ENCODE measurements at places on chromosomes 1 and 21. TPM values are rescaled to one million over a fixed set of nuclear protein-coding genes. Genes with fewer than 3 reads are reported as not detected.

GRCh38 chr1:77929806-77930205 is 41.4 kb downstream of the NEXN start:
- DNase-seq, result no peak

DNA sequence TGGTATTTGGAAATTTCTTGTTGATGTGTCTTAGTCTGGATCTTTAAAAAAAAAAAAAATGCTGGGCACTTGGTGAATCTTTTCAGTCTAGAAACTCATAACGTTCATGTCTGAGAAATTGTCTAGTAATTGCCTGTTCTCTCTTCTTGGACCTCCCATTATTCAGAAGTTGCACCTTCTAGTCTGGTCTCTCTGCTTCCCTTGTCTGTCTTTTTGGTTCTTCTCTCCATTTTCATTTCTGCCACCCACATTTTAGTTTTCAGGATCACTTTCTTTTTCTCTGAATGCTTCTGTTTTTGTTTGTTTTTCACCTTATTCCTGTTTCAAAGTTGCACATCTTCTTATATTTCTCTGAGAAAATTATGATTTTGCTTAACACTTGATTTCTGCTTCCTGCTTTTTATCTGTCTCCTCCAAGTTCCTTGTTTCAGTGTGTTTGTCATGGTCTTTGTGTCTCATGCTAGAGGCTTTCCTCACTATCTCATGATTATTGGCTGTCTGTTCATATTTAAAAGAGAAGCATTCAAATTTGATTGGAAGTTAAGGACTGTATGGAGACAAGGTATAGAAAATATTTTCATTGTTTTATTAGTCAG is 21.3 kb downstream of the BACE2 start:
- no peak for DNase-seq

DNA sequence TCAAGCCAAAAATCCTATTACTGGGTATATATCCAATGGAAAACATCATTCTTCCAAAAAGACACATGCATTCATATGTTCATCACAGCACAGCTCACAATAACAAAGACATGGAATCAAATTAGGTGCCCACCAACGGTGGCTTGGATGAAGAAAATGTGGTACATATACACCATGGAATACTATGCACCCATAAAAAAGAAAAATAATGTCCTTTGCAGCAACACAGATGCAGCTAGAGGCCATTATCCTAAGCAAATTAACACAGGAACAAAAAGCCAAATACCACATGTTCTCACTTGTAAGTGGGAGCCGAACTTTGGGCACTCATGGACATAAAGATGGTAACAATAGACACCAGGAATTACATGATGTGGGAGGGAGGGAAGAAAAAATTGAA is 113.6 kb downstream of the MRPL39 start:
- DNase-seq, result no peak

DNA sequence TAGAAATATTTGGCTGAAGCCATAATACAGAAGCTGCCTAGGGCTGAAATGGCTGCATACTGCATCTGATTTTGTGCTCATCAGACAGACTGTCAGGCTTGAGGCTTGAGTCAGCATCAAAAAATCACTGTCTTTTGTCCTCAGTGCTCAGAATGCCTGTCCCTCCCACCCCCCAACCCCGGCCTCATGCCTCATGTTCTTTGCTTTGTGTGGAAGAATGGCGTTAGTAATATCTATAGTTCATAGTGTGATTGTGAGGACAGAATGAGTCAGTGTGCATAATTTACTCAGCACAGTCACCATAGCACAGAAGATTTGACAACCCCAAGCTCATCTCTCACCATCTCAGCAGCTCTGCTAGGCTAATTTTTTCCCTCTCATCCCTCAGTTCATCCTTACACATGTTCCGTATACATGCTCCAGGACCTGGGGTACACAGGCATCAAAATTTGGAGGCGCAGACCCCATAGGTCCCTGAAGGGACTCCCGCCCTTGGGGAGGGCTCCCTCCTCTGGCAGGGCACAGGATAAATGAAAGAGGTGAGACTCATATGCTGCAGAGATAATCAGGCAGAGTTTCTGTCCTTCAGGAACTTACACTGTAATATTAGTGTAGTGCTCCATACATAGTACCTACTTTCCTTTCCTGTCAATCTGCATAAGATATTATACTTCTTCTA is 159.1 kb upstream of the C8B start:
- DNase-seq, result no peak

WDR64 gene
- 0.79 TPM for polyA plus RNA-seq

E2F2 gene
- 5.2 TPM for polyA plus RNA-seq

ELAVL4 gene
- 3.9 TPM for polyA plus RNA-seq

DNA sequence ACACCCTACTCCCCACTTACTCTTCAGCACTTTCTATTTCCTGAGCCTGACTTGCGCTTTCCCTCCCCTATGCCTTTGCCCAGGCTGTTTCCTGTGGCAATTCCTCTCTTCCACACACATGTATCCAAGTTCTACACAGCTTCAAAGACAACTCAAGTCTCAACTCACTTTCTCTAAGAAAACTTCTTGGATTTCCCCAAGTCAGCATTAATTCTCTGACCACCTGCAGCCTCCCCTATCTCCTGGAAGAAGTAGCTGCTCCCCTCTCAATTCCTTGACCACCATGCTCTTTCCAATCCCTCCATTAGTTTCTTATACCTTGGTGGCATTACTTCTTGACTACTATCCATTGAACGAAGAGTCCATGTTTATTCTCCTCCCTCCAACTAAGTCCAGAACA is 42.8 kb downstream of the NMNAT2 start:
- DNase-seq, result no peak

GRCh38 chr1:229129301-229130027 is 141.4 kb upstream of the RAB4A start:
- DNase-seq, result no peak

GRCh38 chr1:2046174-2046917 is 3.9 kb upstream of the PRKCZ start:
- DNase-seq, result no peak

GRCh38 chr1:117067533-117068370 is 7.6 kb downstream of the TTF2 start:
- DNase-seq, result no peak

DNA sequence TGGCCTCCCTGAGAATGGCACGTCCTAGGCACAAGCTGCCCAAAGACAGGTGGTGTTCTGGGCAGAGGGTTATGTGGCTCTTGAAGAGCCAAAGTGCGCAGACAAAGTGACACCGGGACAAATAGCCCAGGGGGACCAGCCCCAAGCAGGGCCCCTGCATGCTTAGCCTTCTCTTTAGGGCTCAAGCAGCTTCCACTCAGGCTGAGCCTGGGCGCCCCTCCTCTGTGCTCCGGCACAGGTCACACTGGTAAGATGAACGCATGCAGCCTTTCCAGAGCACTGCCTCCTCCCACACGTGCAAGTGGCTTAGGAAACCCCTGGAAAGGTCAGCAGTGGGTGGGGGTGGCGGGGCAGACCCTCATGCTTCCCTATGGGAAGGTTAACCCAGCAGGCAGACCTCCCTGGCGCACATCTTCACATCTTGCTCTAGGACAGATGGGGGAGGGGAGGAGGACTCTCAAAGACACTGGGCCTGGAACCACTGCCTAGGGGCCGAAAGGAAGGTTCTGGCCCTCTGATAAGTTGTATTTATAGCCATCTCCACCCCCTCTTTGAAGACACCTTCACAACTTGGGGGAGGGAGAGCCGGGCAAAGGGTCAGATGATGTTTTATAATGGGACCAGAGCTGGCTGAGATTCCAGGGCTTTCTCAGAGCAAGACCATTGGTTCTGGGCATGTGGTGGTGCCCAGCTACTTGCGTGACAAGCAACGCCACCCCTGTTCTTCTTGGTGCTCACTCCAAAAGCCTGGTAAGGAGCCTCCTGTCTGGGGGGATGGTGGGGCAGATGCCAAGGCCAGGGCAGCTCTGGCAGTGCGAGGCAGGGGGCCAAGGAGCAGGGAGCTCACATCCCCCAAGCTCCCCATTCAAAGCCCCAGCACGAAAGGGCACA is 5.5 kb downstream of the KLHL21 start:
- DNase-seq, result no peak

ATP5PO gene
- 376 TPM for polyA plus RNA-seq

DNA sequence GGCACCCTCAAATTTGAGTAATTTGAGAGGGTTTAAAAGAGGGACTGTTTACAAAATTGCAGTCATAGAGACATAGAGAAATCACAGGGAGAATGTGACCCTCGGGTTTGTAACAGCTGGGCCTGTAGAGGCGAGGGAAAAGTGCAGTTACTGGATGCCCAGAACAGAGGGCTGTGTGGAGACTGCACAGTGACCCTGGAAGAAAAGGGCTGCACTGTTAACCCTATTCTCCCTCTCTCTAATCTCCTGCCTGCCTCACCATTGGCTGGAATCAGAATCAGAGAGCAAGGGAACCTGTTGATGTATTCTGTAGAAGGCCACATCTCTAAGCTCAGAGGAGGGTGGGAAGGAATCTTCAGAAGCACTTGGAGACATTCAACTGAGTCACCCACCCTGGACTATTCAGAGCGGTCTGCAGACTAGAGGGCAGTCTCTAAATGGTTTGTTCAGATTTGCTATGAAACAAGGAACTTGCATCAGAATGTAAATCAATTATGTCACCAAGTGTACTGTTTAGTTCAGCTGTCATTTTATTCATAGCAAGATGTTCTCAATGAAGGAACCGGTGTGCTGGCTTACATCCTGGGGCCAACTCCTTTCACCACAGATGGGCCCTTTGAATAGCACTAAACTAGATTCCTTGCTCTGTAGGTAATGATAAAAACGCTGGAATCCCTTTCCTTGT is 132.2 kb upstream of the HOOK1 start:
- no peak for DNase-seq

RSPO1 gene
- polyA plus RNA-seq, result 8.3 TPM

Data from renal cortex interstitium (tissue), 15 donors.